ENCODE measurements at places on chromosomes 5 and 9.

DNA sequence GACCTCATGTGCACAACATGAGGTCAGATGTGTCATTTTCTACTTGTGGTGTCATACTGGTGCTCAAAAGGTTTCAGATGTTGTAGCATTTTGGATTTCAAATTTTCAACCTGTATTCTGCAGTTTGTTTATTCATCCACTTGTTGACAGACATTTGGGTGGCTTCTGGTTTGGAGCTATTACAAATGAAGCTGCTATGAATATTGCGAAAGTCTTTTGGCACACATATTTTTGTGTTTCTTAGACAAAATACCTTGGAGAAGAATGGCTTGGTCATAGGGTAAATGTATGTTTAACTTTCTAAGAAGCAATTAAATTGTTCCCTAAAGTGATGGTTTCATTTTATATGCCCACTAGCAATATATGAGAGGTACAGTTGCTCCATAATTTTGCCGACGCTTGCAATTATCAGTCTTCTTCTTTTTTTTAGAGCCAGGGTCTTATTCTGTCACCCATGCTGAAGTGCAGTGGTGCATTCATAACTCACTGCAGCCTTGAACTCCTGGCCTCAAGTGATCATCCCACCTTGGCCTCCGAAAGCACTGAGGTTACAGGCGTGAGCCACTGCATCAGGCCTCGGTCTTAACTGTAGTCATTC, 70.7 kb upstream of the TRPC7 start:
- no peak for DNase-seq

- no peak for DNase-seq
Observed at GRCh38 chr5:92836855-92837755, 743.9 kb downstream of the NR2F1-AS1 start.

DNA sequence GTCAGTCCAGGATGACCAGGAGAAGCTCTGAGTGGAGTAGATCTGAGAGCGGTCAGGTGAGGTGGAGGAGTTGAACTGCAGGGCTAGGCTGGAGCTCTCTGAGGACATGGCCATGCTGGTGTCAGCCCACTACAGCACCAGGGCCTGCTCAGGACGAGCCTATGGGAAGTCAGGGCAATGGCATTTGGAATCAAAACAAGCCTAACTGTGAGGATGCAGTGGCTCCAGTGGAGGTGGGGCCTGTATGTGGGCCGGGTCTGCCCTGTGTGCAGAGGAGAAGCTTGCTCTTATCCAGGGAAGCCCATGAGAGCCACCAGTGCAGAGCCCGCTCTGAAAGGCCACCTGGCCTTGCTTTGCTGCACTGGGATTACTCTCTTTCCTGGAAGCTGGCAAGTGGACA, 11.1 kb downstream of the CXCL14 start:
- DNase-seq, result peak; percentile 12

GRCh38 chr5:130168211-130168610, 263.9 kb downstream of the CHSY3 start:
- DNase-seq, result peak; percentile 40

DNA sequence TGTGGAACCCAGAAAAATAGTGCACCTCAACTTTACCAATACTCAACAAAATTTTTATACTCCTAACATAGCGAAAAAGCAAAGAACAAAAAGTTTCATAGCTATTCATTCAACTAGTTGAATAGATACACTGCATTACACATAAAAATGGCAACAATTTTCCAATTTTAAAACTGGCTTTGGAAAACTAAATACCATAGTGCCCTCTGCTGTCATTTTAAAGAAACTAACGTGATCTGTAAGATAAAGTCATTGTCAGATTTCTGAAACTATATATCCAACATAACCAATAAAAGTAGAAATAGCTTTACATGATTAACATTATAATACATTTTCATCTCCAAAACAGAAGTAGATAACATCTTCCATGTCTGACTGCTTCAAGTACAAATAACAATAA, 31.6 kb downstream of the DTWD2 start:
- DNase-seq, result no peak

DNA sequence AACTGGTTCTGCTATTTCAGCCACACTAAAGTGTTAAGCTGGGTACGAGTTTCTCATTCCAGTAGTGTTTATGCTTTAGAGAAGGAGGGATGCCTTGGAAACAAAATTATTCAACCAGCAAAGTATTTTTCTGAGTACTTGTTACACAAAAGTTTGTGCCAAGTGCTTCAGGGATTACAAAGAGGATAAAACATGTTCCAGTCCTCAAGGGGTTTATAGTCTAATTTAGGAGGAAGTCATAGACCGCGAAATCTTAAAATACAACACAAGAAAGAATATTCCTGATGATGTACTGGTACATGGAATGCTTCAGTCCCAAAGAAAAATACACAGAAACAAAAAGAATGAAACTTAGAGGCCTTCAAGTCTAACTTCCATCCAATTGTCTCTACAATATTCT, 85.4 kb upstream of the NR4A3 start:
- no peak for DNase-seq

DNA sequence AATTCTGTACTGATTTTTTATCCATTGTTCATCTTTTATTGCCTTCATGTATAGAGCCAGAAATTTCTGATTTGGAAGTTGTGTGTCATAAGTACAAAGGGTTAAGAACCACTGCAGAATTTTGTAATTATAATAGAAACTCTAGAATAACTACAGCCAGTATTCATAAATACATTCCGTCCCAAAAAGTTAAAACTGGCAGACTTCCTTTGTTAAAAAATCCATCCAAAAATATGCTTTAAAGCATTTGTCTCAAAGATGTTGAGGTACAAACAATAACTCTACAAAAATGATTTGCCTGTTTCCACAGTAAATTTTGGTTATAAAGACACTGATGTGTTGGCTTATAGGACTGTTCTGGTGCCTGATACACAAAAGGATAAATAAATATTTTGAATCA, 436.6 kb downstream of the DTWD2 start:
- DNase-seq, result no peak

DNA sequence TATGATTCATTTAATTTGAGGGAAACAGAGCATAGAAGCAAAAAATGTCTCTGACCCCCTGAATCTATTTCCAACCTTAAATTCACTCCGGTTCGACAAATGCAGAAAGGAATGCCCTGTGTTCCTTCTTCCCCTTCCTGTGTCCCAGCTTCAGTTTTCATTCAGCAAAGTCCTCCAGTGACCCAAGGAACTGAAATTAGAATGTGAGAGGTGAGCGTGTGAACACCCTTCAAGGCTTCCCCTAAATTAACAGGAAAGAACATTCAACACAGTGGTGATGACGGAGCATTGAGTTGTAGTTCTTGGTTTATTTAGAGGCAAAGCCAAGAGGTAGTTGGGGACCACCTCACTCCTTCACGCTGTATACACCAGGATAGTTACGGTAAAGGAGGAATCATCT, 97.6 kb upstream of the CTSL start:
- DNase-seq, result no peak

GRCh38 chr9:127654619-127655018, 42.5 kb downstream of the STXBP1 start:
- no peak for DNase-seq

GRCh38 chr9:76761448-76761847, 2.8 kb upstream of the PCA3 start:
- DNase-seq, result no peak

DNA sequence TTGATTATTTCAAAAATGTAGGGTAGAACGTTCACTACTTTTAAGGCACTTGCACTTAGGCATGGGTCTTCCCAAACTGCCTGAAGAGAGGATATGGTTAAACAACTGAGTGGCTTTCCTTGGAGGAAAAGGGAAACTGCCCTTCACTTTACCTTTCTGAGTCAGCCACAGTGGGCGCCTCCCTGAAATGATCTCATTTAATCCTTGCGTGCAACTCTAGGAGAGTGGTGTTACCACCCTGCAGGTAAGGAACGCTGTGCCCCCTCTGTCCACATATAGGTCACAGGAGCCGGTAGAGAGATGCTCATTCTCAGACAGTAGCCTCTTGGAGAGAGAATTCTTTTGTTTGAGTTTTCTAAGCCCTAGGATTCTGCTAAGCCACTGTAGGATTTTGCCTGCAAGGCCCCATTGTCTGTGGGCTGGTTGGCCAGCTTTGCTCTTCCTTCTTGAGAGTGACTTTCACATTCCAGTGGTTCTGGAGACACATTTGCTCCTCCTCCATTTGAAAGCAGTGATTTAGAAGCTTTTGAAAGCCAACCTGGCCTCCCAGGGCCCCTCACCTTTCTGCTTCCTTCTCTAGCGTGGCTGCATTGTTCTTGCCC, 110.3 kb upstream of the CTSL start:
- no peak for DNase-seq

GRCh38 chr5:142301540-142301939, 23.3 kb downstream of the SPRY4 start:
- DNase-seq, result no peak

- DNase-seq, result no peak
Observed at GRCh38 chr5:176887252-176887849, 11.8 kb downstream of the HK3 start.

DNA sequence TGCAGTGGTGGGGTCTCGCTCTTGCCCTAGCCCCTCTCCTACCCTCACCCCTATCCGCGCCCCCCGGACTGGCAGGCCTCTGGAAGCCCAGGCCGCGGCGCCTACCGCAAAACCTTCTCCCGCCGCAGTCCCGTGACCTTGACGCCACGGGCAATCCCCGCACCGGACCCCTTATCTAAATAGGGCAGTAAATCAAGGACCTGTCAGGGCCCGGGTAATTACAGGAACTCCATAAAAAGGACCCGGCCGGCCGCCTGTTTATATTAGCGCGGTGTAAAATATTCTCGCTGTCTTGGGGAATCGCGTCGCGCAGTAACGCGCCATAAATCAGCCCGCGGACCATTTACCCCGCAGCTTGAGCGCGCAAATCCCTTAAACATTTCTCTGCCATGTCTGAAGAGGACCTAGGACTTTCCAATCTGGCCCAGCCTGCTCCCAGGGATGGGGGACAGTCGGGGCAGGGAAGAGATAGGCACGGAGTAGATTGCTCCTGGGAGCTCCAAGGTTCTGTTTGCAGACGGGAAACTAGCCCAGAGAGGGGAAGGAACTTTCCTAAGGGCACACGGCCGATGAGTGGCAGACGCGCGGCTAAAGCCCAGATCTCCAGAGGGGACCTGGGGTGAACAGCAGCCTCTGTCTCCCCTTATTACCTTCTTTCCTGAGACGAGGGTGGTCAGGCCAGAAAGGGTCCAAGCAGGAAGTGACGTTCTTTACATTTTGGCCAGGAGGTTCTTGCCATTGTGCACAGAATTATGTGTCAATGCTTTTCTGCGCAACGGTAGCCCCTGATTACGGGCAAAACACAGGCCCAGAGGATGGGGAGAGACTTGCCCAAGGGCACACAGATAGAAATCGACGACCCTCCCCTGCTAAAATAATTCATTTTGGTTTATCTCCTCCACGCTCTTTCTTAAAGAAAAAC, 4.8 kb upstream of the HAND1 start:
- no peak for DNase-seq

DNA sequence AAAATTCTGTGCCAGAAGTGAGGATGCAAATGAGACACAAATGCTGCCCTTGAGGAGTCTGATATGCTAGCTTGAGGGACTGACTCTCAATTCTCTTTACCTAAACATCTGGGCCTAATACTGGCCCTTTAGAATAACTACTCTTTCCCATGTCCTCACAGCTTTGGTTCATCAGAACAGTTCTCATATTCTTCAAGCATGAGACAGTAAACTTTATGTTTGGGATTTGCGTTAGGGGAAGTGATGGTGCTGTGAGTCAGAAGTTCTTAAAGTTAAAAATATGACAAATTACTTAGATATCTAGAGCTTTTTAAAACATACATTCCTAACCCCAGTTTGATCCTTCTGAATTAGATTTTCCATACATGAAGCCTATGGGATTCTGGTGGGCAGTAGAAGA, 665.0 kb upstream of the RGMB start:
- DNase-seq, result peak; percentile 91

- no peak for DNase-seq
Observed at GRCh38 chr9:107067739-107068416, 204.9 kb downstream of the ZNF462 start.

DNA sequence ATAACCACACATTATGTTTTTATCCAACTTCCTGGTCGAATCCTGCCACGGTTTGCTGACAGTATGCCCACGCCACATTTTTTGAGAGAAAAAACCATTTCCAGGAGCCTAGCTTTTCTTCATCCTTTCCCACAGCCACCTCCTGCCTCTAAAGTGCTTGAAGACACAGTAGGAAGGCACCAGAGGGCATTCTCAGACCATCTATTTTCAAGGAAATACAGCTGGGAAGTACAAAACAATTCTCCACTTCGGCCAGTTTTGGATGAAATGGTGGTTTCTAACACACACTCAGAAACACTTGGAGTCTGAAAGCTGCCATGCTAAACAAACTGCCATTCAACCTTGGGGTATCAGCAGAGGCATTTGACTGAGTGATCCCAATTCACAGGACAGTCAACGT, 86.3 kb upstream of the RPS23 start:
- peak; percentile 75 for DNase-seq

DNA sequence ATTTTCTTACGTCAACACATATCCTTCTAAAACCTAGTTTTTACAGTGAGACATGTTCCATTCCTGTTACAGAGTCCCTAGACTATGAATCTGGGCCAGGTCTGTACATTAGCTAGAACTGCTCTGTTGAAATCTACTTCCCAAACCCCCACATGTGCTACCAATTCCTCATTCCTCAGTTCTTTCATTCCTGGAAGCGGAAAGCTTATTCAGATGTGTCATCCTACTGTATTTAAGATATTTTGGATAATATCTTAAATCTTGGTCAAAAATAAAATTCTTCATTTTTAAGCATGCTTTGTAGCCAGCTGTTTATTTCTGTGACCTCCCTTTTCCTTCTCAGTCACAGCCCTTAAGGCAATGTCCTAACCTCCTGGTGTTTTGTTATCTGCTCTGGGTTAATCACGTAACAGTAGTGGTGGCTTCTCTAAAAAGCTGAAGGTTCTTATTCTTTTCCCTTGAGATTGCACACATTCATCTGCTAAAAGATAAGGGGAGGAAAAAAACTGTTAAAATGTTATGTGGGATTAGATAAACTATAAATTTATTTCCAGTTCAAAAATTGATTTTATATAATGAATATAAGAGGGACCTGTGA, 35.6 kb downstream of the GLRX start:
- no peak for DNase-seq

GRCh38 chr9:110517483-110517882, 62.1 kb downstream of the SVEP1 start:
- DNase-seq, result no peak

DNA sequence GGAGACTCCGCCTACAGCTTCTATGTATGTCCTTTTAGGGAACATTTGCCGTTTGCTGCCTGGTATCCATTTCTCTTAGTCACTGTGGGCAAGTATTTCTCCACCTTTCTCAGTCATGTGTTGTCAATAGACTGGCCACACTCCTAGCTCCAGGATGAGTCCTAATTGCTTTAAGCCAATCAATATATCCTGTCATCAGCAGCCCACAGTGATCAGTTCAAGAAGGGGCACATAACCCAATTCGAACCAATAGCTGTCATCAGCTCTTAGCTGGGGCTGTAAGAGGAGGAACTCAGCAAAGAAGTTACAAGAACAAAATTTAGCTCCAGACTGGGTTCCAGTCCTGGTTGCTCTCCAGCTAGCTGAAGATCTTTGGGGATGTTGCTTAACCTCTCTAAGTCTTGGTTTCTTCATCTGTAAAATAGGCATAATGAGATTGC, 70.7 kb upstream of the MAN2A1 start:
- DNase-seq, result no peak
